NCI-H1048 (cell line): ENCODE measurements at places on chromosomes 4 and X.

DNA sequence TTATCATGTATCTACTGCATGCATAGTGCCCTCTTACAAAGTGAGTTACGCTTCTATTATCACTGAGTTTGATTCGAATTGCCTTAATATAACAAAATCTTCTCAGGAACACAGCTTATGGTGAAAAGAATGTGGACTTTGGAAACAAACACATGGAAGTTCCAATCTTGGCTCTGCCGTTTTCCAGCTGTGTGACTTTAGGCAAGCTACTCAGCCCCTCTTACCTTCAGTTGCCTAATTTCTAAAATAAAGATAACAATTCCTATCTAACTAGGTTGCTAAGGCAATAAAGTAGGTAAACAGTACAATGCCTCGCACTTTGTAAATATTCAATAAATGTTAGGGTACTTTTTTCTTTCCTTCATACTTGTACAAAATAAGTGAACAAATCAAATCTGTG lies 104.0 kb upstream of the GRIA3 start:
- DNase-seq, result no peak

- DNase-seq, result no peak
Observed at GRCh38 chrX:92213786-92214185, 434.6 kb downstream of the PCDH11X start.

- no peak for DNase-seq
Observed at GRCh38 chrX:16552546-16552945, 97.4 kb upstream of the S100G start.

DNA sequence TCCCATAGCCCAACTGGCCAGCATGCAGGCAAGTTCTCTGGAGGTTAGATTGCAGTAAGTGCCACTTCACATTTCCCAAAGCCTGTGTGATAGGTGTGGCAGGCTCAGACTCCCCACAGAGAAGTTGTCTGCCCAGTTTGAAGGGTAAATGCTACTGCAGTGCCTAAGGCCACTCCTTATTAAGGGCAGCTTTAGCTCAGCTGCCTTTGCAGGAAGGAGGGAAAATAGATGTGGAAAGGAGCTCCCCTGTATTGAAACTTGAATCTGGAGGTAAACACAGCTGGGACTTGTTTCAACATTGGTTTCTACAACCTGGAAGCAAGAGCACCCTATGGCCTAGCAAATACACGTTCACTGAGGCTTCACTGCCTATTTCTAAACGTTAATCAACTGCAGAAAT lies 22.4 kb downstream of the NEXMIF start:
- DNase-seq, result no peak

GRCh38 chrX:109327251-109327650 lies 154.6 kb downstream of the GUCY2F start:
- DNase-seq, result no peak

DNA sequence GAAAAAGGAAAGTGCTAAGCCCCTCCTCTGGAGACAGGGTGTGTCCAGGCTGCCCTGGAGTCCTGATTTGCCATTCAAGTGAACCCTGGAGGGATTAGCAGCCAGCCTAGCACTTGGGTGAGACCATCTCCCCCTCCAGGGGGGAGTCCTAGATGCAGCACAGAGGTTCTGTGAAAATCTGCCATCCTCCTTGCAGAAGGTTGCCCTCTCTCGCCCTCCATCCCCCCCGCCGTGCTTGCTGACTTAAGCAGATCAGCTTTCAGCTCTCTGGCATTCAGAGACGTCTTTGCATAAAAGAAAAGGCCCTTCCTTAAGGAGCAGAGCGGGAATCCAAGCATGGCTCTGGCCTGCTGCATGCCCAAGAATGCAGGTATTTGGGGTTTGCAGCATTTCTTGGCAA lies 102.1 kb upstream of the SCML1 start:
- no peak for DNase-seq

GRCh38 chr4:8506373-8507195 lies 66.0 kb downstream of the TRMT44 start:
- no peak for DNase-seq

- DNase-seq, result no peak
Observed at GRCh38 chr4:37999000-37999716, 39.0 kb downstream of the PTTG2 start.

GRCh38 chr4:80967346-80967745 lies 63.2 kb upstream of the BMP3 start:
- DNase-seq, result no peak

GRCh38 chr4:169340834-169341233 lies 70.1 kb upstream of the SH3RF1 start:
- DNase-seq, result no peak

GRCh38 chrX:136065044-136065671 lies 79.9 kb downstream of the SLC9A6 start:
- no peak for DNase-seq

DNA sequence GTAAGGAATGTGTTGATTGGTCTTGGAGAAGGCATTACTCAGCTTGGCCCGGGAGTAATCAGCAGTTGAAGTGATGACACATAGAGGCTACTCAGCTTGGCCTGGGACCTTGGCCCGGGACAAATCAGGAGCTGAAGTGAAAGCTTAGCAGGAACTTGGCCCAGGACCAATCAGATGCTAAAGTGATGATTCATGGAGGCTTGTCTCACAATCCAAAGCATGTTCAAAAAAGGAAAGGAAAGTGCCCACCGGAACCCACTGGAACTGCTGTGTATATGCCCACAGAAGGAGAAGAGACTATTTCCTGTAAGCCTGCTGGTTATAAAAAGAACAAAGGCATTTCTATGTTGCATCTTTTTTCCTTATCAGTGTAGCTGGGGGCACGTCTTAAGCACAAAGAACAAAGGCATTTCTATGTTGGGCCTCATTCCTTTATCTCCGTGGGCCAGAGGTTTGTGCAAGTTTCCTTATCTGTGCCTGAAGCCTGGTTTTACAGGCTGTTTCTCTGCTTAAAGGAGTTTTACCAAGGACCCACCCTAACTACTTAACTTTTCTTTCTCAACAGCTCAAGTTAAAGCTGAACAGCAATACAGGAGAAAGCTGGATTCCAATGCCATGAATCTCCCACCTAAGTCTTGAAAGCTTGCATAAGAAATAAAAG lies 1176.7 kb downstream of the NLGN4X start:
- no peak for DNase-seq

DNA sequence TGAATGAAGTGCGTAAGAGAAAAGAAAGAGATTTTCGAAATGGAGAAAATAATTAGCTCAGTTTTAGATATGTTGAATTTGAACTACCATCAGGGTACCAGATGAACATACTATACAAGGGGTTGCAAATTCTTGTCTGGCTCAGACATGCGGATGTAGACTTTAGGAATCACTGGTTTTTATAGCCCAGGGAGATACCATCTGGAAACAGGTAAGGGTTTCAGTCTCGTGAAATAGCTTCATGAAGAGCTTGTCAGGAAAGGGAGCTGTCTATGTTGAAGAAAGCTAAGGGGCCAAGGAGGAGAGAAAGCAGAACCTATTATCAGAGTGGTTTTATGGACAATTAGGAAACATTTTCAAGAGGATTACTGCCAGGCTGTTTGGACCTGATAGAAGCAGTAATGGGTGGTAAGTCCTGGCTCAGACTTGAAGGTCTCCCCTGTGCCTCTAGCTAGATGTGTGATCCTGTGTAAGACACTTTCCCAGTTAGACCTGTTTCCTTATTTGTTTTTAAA lies 6.7 kb downstream of the RAB9A start:
- DNase-seq, result no peak

- no peak for DNase-seq
Observed at GRCh38 chrX:18210470-18210869, 10.2 kb downstream of the BEND2 start.

DNA sequence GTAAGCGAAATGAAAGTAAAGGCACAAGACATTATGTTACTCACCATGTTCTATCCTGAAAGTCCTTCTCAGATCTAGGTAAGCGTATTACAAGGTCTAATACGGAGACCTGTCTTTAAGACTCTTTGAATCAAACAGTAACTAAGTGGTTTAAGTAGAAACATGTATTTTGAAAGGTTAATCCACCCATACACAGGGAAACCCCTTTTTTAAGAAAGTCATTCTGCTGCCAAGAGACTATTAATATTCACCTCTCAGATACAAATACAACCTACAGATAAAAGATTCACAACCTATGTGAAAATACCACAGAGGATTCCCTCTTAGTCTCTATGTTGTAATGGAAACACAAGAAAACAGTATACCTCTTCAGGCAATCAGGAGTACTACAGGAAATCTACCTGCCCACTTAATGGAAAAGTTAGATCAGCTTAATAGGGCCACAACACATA lies 63.2 kb upstream of the TNIP3 start:
- DNase-seq, result no peak

DNA sequence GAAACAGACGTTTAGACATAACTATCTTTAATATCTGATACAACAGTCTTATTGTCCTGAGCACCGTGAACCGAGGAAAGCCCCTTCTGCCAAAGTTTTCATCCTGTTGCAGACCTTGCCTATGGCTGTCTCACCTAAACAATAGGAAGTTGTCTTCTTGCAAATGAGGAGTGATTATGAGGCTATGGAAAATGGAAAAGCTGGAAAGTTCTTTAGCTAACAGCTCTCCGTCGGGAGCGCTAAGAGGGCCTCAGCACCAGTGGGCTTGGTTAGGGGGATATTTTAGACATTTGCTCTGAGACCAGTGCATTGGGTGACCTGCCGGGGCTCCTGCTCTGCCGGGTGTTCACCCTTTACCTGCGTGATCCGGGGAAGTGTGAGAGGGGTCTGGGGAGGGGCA lies 28.4 kb downstream of the TMEM131L start:
- DNase-seq, result peak; percentile 78

- no peak for DNase-seq
Observed at GRCh38 chr4:55768291-55768690, 51.3 kb upstream of the EXOC1L start.

GRCh38 chr4:87144356-87144755 lies 76.1 kb downstream of the KLHL8 start:
- no peak for DNase-seq

GRCh38 chr4:172009446-172010230 lies 196.4 kb downstream of the GALNTL6 start:
- DNase-seq, result no peak

DNA sequence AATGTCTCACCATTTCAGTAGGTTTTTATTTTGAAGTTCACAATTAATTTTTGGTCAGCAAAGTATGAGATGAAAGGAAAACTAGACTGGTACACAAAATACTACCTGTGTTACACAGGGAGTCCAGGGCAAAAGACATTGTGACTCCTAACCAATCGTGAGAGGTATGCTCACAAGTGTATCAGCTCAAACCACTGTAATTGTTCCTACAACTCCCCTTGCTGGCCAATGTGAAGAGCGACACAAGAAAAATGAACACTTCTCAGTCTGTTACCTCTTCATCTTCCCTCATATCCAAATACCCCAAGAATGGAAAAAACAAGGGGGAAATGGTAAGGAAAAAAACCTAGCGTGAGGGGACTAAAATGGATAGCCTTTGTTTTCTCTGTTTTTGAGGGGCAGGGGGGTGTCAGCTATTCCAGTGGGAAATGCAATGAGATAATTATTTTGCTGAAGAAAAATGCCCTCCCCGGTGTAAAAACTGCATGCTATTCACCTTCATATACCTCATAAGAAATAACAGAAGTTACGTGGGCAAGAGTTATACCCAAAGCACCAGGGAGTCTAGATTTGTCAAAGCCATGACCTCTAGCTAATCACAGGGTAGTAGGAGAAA lies 30.6 kb upstream of the NSUN7 start:
- no peak for DNase-seq

- DNase-seq, result no peak
Observed at GRCh38 chr4:38562751-38563198, 101.2 kb upstream of the KLF3 start.

DNA sequence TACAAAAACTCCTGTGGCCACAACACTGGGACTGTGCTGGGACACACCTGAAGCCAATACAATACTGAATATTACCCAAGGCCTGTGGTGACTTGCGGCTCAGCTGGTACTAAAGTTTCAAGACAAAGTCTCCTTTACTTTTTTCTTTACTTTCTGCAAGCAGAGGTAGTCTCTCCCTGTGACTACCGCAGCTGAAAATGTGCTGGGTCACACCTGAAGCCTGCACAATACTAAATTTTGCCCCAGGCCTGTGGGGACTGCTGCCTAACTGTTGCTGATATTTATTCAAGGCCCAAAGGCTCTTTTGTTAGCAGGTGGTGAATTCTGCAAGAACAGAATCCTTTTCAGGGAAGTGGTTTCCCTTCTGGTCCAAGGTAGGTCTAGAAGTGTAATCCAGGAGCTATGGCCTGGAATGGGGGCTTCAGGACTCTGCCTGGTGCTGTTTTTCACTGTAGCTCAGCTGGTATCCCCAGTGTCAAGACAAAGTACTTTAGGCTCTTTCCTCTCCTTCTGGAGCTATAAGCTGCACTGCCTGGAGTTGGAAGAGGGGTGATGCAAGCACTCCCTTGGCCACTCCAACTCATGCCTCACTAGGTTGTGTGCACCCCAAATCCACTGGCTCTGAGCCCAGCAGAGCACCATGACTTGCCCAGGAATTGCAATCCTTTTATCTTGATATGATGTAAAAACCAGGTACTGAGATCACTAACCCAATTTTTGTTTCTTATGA lies 489.4 kb downstream of the TECRL start:
- no peak for DNase-seq

DNA sequence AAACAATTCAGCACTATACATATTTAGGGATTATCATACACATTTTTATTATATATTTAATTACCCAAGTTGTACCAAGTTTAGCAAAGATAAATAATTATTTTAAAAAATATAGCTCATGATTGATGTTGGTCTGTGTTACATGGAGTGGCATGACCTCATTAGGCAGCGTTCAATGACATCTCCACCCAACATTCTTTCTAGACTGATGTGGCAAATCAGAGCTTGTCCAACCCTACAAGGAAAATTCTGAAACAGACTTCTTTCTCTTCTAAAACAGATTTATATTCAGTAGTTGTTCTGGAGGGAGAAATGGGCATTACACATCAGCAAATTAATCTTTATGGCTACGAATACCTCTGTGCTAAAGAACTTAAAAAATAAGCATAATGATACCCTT lies 189.7 kb downstream of the PDGFC start:
- no peak for DNase-seq

GRCh38 chr4:23969635-23970145 lies 79.8 kb upstream of the PPARGC1A start:
- DNase-seq, result no peak

DNA sequence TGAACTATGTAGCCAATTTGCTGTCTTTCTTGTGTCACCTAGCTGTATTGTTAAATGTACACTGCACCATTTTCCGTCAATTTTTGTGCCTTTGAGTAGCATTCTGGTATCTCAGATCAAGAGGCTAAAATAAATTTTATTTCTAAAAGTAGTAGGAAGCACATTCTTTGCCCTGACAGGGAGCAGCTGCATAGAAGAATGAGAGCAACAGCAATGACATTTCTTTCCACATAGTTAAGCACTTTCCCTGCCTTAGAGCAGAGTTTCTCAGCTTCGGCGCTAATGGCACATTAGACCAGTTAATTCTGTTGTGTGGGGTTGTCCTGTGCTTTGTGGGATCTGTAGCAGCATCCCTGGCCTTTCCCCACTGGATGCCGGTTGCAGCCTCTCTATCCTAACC lies 173.9 kb downstream of the CHIC2 start:
- no peak for DNase-seq

- no peak for DNase-seq
Observed at GRCh38 chrX:55489314-55490009, at the start of gene USP51. Gene USP51, minus strand, starts transcription at chrX:55489848. Its CDS starts 909 bp downstream, at chrX:55488939.
